ENCODE measurements at places on chromosomes 2 and 18.
A peak's percentile ranks its signal among the peaks of the same experiment; 100 is the strongest.

DNA sequence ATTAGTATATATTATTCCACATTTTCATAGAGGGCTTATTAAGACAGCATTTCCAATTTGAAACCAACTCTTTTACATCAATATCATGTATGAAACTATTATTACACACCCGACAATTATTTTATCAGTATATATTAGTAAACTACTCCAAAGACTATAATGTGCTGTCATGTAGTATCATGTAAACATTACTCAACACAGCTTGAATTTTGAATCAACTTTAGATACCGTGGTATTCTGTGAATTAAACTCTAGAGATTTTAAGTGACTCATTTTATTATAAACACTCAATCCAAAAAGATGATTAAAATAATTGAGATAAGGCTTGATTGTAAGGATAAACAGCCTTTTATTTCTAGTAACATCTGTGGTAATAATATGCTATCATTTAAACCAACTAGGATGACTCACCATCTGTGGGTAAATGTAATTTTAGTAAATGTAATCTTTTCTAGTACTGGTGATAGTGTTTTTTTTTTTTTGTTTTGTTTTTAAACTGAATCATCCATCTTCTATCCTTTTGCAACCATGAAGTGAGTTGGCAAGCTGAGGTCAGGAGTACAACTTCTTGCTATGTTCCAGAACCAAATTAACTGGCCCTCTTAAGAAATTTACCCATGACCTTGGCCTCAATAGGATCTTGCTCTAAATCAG is 144.3 kb upstream of the SMAD7 start:
- no peak for DNase-seq

- DNase-seq = no peak
Measured at GRCh38 chr18:76573325-76574025, 78.4 kb upstream of the ZNF516 start.

DNA sequence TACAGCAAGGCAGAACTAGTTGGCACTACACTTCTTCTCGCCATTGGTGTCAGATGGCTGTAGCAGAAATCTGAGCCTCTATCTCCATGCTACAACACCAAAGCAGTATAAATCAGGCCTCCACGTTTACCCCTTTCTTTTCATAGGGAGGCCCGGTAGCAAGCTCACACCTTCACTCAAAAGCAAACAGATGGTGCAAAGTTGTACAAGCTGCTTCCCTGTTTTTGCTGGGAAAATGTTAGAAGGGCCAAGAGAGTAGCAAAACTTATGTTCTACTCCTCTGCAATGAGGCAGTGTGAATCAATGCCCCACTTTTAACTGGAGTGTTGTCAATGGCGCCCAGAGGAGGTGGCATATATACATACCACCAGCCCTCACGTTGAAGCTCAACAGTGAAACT is 369.6 kb upstream of the NRXN1 start:
- DNase-seq = no peak

DNA sequence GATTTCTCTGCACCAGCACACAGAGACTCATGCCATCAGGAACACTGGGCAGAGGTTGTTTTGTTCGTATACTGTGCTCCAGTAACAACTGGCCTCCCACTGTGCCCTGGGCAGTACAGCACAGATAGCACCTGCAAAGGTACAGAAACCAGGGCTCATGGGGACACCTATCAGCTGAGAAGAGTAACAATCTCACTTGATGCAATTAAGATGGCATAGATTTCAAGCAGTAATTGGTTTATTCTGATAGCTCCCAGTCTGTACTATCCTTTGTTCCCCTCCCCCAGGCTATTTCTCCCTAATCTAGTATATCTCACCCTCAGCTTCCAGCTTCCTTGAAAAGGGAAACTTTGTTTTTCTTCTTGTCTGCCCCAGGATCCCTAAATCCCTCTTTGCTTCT is 343.9 kb upstream of the MMADHC start:
- DNase-seq = peak; percentile 7

DNA sequence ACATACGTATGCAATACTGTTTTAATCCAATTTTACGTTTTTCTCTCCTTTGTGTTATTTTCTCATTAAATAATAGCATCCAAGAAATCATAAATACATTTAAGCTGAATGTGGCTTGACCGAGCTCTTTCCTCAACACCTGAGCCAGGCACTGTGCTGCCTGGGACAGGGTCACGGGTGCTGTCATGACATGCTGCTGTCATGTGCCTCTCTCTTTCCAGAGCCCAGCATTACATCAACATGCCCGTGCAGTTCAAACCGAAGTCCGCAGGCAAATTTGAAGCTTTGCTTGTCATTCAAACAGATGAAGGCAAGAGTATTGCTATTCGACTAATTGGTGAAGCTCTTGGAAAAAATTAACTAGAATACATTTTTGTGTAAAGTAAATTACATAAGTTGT is 94.1 kb upstream of the LDLRAD4 start:
- DNase-seq = no peak

- no peak for DNase-seq
Measured at GRCh38 chr2:239621611-239622010, 220.8 kb upstream of the HDAC4 start.

All from GM23338 (cell line).